ENCODE measurements at places on chromosomes 2 and 18. TPM values are rescaled to one million over a fixed set of nuclear protein-coding genes. Genes with fewer than 3 reads are reported as not detected.

PLA2R1 gene
- 56.4 TPM for total RNA-seq

SDC1 gene
- 4.7 TPM for total RNA-seq

TUBA4B gene
- 1.5 TPM for total RNA-seq

EFHD1 gene
- total RNA-seq: 13.7 TPM

LOXL3 gene
- 18.2 TPM for total RNA-seq

GAD1 gene
- 17.2 TPM for total RNA-seq

ZNF396 gene
- total RNA-seq: 6.8 TPM

MBD1 gene
- total RNA-seq: 68.7 TPM

CYP27C1 gene
- total RNA-seq: 1.3 TPM

COLEC12 gene
- total RNA-seq: 59.8 TPM

CAPN14 gene
- total RNA-seq: 0.40 TPM

PJVK gene
- 7.9 TPM for total RNA-seq

CTLA4 gene
- total RNA-seq: 0.30 TPM

GALNT3 gene
- total RNA-seq: 14.0 TPM

RPL37A gene
- total RNA-seq: 1,589 TPM

COL4A4 gene
- 1.7 TPM for total RNA-seq
